ENCODE measurements at places on chromosomes 3 and 15.

DNA sequence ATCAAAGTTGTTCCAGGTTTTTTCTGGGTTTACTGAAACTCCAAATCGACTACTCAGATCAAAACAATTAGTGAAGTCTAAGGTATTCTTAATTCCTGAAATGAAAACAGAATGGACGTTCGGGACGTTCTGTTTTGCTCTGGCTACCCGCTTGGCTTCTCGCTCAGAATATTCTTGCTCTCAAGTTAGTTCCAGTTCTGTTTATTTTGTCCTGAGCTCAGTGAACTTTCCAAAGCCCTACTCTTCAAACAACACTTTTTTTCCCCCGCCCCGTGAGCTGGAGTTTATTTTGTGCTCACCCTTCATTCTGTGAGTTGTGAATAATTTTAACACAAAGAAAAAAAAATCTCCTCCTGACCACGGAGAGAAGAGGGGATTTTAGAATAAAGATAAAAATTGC, 72.6 kb downstream of the SAMMSON start:
- no peak for DNase-seq

DNA sequence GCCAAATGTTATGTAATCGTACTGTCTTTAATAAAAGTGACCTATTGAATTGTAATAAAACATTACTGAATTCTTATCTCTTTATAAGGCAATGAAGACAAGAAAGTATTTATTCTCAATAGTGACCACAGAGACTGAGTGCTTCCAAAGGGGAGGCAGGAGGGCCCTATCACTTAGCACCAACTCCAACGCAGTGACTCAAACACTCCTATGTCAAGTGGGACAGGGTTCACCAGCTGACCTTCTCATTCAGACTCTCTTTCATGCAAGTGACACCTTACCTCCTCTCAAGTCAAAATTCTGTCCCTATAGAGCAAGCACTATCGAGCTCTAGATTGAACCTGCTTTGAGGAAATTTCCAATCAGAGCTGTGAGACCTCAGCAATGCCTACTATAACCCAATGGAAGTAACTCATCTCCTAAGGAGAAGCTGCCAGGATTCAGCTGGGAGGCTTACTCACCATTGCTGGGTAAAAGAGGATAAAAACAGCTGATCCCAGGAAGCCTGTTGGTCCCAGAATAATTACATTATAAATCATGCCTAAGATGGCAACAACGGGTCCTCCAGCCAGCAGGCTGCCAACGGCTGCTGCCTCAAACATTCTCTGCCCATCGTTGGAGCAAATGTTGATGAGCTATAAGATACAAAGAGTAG, 35.6 kb downstream of the ABCC5 start:
- no peak for DNase-seq

- DNase-seq = no peak
Measured at GRCh38 chr3:16498130-16498890, 15.2 kb downstream of the RFTN1 start.

GRCh38 chr15:29672923-29673809, 149.1 kb downstream of the TJP1 start:
- no peak for DNase-seq

Measured in stimulated activated CD4-positive, alpha-beta T cell treated with anti-CD3 and anti-CD28 coated beads, TNF-alpha, amount 100 ng/mL, for 4 hours (primary cell).